ENCODE measurements at places on chromosomes 1 and 21. TPM values are rescaled to one million over a fixed set of nuclear protein-coding genes. Genes with fewer than 3 reads are reported as not detected.

The MSH4 gene
- 0.19 TPM for total RNA-seq

The SPRR2G gene
- not detected for total RNA-seq

The ST6GALNAC5 gene
- not detected for total RNA-seq

The ESPN gene
- total RNA-seq = 0.84 TPM

The GOLT1A gene
- total RNA-seq = not detected

The PSRC1 gene
- total RNA-seq = 16.2 TPM

The HOOK1 gene
- total RNA-seq = 2.6 TPM

The LENEP gene
- 0.48 TPM for total RNA-seq

The CYP4A11 gene
- not detected for total RNA-seq

The UBL4B gene
- total RNA-seq = not detected

The HAO2 gene
- total RNA-seq = not detected

The TMPRSS15 gene
- total RNA-seq = not detected

The FNDC5 gene
- not detected for total RNA-seq

The TFF2 gene
- total RNA-seq = not detected

The SIKE1 gene
- total RNA-seq = 72.5 TPM

The NBPF12 gene
- total RNA-seq = 11.3 TPM

The CYP4X1 gene
- total RNA-seq = not detected

The APCS gene
- total RNA-seq = not detected

The ANKRD13C gene
- total RNA-seq = 27.0 TPM

The CYP4A22 gene
- total RNA-seq = not detected

The MNDA gene
- not detected for total RNA-seq

The PLEKHN1 gene
- total RNA-seq = 1.4 TPM

The OR2G6 gene
- total RNA-seq = not detected

The SAMD11 gene
- not detected for total RNA-seq

The AADACL4 gene
- not detected for total RNA-seq

Data from natural killer cell treated with Interleukin-12 subunit alpha and Interleukin-12 subunit beta and Interleukin-15 and Interleukin-18, amount 100 ng/mL, for 72 hours (primary cell).